ENCODE measurements at places on chromosomes 12 and 14.

DNA sequence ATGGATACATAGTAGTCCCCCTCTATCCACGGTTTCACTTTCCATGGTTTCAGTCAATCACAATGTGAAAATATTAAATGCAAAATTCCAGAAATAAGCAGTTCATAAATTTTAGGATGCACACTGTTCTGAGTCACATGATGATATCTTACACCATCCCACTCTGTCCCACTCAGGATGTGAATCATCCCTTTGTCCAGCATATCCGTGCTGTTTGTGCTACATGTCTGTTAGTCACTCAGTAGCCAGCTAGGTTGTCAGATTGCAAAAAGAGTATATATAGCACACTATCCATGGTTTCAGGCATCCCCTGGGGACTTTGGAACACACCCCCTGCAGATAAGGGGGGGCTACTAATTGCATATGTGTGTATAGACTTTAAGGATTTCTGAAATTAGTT lies 8.1 kb upstream of the NAA30 start:
- DNase-seq = peak; percentile 60

DNA sequence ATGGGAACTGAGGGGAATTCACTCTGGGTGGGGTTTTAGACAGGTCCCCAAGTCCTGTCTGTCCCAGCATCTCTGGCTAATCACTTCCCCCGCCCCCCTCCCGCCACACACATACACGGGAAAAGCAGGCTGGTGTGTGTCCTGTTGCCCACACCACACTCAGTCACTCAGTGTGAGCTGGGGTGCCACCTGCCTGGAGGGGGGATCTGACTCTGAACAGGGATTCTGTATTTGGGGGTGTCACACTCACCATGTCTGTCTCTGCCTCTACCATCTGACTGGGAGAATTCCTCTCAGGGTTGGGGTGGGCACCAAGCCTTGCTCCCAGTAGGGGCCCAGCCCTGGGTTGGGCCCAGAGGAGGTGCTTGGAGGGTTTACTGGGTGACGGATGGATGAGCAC lies 31.1 kb downstream of the SH2B3 start:
- DNase-seq = no peak

DNA sequence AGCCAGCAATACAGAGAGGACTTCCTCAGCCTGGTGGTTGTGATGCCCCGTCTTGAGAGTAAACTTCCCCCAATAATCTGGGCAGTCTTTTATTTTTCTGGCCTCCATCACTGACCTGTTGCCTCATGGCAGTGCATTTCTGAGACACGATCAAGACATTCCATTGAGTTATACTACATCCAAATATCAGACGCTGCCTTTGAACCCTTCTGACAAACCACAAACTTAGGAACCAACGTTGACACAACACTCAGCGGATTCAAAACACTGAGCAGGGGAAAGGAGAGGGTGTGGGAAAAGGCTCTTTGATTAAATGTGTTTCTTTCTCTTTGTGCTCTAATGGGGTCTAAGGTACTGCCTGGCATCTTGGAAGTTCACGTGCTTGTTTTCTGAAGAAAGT lies 100.7 kb upstream of the TBX5 start:
- DNase-seq = no peak

DNA sequence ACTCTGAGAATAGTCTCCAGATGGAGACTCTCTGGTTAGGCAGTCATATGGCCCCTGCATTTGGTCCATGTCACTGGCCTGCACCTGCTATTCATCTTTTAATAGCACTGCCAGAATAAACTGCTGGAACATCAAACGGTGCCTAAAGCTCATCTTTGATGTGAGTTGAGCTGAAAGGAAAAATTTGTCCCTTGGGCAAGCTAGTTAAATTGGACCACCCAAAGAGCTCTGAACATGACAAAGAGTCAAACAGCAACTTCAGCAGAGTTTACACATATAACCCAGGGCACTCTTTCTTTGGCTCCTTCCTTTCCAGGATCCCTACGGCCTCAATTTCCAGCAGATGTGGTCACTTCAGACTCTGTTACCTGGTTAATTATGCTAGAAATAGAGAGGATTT lies 269.9 kb downstream of the RPL10L start:
- no peak for DNase-seq

GRCh38 chr12:47744005-47744651 lies 14.6 kb downstream of the RAPGEF3 start:
- DNase-seq = no peak

- DNase-seq = no peak
Observed at GRCh38 chr12:30753751-30754382, 884 bp downstream of the CAPRIN2 start.

GRCh38 chr12:40056373-40056772 lies 49.5 kb downstream of the SLC2A13 start:
- no peak for DNase-seq

- DNase-seq = no peak
Observed at GRCh38 chr12:124386661-124387527, 92.0 kb downstream of the RFLNA start.

- no peak for DNase-seq
Observed at GRCh38 chr12:52090291-52090690, 10.8 kb downstream of the SMIM41 start.

DNA sequence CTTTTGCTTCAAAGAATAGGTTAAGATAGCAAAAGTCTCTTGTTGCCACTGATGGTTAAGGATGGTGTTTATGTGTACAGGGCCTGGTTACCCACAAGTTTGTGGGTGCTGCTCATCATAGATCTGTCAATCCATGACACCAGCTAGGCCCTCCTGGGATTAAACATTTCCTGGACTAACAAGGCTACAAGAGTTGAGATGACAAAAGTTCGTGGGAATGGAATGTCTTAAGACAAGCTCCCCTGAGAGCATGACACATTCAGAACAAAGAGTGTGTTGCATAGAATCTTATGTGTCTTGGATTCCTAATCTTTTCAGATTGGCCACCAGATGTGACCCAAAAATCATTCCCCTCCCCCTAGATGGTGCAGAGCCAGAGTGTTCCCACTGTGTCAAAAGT lies 592.5 kb upstream of the USP15 start:
- no peak for DNase-seq

DNA sequence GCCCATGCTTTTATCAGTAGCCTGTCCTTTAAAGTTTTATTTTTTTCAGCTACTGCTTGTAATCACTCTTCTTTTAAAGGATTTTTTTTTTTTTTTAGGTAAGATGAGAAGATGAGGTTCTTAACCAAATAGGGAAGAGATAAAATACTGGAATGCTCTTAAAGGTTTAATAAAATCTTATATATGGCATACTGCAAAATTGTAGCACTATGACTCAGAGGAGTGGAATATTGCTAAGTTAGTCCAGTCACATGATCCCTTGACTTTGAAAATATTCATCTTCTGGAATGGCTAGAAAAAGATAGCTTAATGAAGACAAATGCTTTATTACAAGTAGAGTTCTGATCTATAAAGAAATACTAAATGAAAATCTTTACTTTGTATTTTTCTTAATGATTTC lies 116.6 kb downstream of the NAV3 start:
- DNase-seq = peak; percentile 71

DNA sequence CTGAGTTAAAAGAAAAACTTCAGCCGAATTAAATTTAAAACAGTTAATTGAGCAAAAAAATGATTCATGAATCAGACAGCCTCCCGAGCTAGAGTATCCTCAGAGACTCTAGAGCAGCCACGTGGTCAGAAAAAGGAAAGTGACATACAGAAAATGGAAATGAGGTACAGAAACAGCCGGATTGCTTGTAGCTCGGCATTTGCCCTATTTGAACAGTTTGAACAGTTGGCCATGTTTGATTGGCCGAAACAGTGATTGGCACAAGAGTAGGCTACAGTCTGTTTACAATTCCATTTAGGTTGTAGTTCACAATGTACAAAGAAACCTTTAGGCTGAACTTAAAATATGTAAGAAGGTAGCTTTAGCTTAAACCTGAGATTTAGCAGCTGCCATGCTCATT lies 12.9 kb upstream of the OXA1L start:
- DNase-seq = no peak

Data from fibroblast of skin of left quadriceps (primary cell).